ENCODE measurements at places on chromosomes 6 and 20. TPM values are rescaled to one million over a fixed set of nuclear protein-coding genes. Genes with fewer than 3 reads are reported as not detected.

GRCh38 chr20:2691663-2692035 is 931 bp upstream of the EBF4 start:
- DNase-seq = no peak

DNA sequence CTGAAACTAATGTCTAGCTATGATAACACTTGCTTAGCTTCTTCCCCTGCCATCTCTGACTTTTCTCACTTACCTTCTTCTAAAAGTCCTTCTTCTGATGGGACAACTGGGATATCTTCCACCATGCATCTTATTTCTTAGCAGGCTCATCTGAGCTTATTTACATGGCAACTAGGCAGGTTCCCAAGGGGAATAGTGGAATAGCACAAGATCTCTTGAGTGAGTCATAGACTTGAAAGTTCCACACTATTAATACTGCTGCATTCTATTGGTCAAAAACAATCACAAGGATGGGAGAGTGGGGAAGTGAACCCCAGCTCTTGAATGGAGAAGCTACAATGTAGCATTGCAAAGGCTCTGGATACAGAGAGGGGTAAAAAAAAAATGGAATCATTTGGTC is 142.1 kb downstream of the HAO1 start:
- DNase-seq = no peak

DNA sequence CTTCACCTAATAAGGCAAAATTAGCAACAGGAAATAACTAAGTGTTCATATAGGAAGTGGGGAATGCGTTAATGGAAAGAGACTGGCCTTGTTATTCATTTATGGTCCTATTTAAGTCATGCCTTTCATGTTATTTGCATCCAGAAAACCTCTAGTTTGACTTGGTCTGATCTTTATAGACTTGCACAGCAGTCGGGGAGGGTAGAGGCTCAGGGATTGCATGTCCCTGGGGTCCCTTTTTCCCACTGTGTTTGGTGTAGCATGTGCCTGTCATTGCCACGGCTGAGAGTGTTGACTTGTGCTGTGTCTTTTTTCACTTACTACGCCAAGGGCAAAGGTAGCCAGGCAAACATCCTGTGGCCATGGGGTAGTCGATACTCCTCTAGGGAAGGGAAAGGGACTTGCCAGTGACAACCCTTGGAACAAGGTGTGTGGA is 105.4 kb upstream of the RIN2 start:
- DNase-seq = no peak

DNA sequence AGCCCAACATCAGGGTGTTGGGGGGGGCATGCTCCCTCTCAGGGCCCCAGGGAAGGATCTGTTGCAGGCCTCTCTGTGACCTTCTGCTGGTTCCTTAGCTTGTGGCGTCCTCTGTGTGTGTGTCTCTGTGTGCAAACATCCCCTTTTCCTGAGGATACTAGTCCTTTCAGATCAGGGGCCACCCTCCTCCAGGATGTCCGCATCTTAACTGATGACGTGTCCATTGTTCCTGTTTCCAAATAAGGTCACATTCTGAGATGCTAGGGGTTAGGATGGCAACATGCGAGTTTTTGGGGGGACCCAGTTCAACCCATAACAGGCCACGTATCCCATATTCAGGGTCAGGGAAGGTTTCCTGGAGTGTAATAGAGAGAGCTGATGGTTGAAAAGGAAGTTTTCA is 40.9 kb downstream of the GMPR start:
- DNase-seq = no peak

DNA sequence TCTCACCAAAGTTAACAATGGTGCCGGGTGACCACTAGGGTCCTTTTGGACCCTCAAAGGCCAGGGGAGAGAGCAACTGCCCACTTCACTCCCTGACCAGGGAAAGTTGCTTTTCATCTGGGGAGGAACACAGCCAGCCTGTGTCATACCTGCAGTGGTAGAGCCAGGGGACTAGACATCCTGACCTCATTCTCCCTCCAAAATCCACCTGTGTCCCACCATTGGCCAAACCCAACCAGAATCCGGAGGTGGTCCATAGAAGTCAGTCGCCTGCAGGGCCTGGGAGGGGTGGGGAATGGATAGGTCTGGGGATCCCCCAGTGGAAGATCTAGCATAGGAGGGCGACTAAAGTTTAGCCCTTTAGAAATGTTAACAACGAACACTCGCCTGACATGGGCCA is 12.8 kb downstream of the PFDN4 start:
- DNase-seq = no peak

- DNase-seq = no peak
Measured at GRCh38 chr6:4922488-4923037, 81.3 kb downstream of the RPP40 start.

- no peak for DNase-seq
Measured at GRCh38 chr20:62063981-62064769, 1.5 kb downstream of the TAF4 start.

DNA sequence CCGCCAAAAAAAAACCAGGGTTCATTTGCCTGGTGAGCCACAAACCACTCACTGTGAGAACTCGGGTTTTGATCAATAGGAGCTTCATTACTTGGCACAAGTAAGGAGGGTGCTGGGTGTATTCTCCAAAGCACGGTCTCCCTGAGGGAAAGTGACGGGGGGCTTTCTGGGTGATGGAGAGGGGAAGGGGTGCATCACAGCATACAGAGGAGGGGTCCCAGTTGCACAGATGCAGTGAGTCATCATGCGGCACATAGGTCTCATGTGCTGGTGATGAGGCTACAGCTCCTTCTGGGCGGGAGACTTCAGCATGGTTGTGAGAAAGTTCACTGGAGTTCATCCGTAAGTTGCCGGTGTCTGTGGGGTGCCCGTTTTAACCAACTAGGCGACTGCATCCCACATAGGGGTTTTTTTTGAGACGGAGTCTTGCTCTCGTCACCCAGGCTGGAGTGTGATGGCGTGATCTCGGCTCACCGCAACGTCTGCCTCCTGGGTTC is 36.2 kb downstream of the SUN5 start:
- no peak for DNase-seq

- DNase-seq = no peak
Measured at GRCh38 chr6:50030350-50030749, 8.6 kb upstream of the DEFB110 start.

GRCh38 chr20:3716195-3716834 is 3.9 kb upstream of the SIGLEC1 start:
- no peak for DNase-seq

DNA sequence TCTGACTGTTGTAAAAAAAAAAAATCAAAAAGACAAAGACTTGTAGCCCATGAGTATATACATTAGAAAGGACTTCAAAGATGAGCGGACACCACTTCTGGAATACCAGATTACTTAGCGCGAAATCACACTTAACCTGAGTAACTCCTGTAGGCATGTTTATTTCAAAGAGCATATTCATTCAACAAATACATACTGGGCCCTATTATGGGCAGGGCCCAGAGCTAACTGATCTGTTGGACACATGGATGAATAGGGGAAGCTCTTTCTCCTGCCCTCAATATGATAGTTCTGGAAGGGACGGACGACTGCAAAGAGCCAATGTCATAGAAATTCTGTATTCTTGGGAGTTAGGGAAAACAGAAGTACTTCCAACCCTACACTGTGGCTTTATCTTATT is 12.3 kb downstream of the MAN1A1 start:
- DNase-seq = no peak

GRCh38 chr6:24564081-24564480 is 69.3 kb downstream of the ALDH5A1 start:
- no peak for DNase-seq

GRCh38 chr20:62305765-62306413 is 3.1 kb downstream of the ADRM1 start:
- no peak for DNase-seq

DNA sequence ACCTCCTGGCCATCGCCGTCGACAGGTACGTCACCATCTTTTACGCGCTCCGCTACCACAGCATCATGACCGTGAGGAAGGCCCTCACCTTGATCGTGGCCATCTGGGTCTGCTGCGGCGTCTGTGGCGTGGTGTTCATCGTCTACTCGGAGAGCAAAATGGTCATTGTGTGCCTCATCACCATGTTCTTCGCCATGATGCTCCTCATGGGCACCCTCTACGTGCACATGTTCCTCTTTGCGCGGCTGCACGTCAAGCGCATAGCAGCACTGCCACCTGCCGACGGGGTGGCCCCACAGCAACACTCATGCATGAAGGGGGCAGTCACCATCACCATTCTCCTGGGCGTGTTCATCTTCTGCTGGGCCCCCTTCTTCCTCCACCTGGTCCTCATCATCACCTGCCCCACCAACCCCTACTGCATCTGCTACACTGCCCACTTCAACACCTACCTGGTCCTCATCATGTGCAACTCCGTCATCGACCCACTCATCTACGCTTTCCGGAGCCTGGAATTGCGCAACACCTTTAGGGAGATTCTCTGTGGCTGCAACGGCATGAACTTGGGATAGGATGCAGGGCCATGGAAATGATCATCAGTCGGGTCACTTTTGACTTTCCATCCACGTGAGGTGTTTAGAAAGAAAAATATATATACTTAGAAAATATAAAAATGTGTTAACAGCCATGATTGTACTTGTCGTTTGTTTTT is 868 bp downstream of the MC3R start:
- DNase-seq = no peak

GRCh38 chr6:127267646-127268625 is 1.3 kb downstream of the RNF146 start:
- DNase-seq = no peak

DNA sequence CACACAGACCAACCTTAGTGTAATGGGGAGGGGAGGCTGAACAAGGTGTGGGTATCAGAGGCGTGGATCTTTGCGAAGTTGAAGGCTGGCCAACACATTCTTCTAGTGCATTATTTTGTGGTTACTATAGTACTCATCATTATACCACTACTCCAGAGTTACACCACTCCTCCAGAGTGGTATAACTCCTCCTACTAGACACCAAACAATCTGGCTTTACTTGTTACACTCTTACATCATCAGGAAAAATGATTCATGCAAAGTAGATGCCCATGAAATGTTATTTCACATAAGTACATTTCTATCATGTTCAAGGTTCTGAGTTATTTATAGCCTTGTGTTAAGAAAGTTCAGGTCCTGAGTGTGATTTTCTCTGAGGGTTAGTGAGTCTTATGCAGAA is 443.1 kb upstream of the OPRM1 start:
- DNase-seq = no peak

- no peak for DNase-seq
Measured at GRCh38 chr6:108168090-108168463, 2.3 kb downstream of the NR2E1 start.

- no peak for DNase-seq
Measured at GRCh38 chr6:52595000-52595795, 18.3 kb upstream of the TRAM2 start.

DNA sequence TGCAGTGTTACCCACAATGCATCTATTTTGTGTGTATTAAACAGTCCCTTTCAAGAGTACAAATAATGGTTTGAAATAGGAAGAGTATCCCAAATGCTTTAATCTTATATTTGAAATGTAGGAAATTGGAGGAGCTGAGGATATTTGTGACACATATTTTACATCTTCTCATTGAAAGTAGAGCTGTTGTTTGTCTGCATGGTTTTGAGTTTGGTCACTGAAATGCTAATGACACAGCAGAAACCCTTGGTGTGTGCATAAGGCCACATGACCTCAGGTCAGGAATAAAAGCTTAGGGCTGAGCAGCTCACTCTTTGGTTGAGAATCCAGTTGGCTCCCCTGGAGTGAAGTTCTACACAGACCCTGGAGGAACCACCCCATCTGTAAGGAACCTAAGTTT is 49.8 kb downstream of the TPD52L1 start:
- no peak for DNase-seq

GRCh38 chr6:451847-452246 is 60.3 kb downstream of the IRF4 start:
- no peak for DNase-seq

GRCh38 chr6:93307505-93308409 is 111.6 kb downstream of the EPHA7 start:
- DNase-seq = no peak

DNA sequence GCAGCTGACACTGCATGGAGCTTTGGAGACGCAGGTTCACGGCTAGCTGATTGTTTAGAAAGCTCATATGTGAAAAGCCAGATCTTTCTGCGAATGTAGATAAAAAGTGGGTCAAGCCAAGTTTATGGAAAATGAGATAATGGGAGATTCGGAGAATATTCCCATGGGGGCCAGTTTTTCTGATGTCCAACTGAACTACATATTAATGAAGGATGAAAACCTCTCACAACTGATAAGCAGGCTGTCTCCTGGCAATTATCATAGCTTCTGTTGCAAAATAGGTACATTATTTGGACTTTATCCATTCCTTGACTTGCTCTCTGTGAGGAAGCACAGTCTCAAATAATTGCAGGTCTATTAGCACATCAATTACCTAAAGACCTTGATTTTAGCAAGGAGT is 21.1 kb downstream of the HDGFL1 start:
- no peak for DNase-seq

DNA sequence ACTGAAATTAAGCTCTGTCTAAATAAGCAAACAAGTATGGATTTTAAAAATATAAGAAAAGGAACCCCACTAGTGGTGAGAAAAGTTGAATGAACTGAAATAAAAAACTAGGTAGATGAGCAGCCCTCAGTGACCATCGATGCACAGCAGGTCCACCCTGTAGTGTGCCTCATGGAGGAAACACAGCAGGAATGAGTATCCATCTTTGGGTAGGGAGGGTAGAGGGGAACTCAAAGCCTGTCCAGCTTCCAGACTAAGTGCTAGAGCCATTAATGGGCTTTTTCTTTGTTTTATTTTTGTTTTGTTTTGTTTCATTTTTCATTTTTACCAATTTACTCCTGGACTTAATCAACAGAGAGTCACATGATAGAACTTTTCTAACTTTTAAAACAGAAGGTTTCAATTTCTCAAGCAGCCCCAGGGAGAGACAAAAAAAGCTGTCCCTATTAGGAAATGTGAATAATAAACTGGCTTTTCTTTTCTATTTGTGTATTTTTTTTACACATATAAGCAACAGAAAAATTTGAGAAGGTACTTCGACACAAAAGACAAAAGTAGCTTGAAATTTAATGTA is 700.6 kb downstream of the HACE1 start:
- DNase-seq = no peak

DNA sequence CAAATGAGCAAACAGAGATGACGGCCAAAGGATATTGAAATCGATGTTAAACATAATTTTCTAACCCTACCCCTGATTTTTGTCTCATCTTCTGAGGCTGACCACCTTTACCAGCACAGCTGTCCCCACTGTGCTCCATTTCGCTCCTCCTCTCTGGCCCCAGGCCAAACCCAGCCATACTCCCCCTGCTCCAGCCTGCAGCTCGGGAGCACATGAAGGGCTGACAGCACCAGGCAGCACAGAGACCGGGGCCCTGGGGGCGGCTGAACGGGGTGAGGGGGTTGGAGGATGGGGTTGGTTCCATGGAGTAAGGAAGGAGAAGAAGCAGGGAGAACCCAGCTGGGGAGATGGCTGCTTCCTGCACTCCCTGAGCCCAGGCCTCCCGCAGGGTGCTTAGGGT is 3.2 kb upstream of the NCR2 start:
- DNase-seq = peak; percentile 72

The ARHGAP40 gene
- 21.9 TPM for total RNA-seq

The SPATS1 gene
- not detected for total RNA-seq

The EPPIN gene
- not detected for total RNA-seq

The AKAP12 gene
- 88.1 TPM for total RNA-seq

The PDE7B gene
- 6.9 TPM for total RNA-seq

The HSPA12B gene
- 21.6 TPM for total RNA-seq

The BANF2 gene
- not detected for total RNA-seq

The PPP1R18 gene
- 42.5 TPM for total RNA-seq

The EYA4 gene
- 18.7 TPM for total RNA-seq

The DLK2 gene
- 3.9 TPM for total RNA-seq

Data from vagina (tissue), 2 donors.